ENCODE measurements at places on chromosomes 3 and 15.

GRCh38 chr15:28127036-28127435, 27.9 kb upstream of the OCA2 start:
- peaks cover 10% of the 10 kb centered on the region for H3K36me3 ChIP-seq
- peak overlapping the region; percentile 15 for H3K27ac ChIP-seq
- peaks cover 2% of the 10 kb centered on the region for H3K4me1 ChIP-seq
- no peak overlapping the region for H3K4me3 ChIP-seq

DNA sequence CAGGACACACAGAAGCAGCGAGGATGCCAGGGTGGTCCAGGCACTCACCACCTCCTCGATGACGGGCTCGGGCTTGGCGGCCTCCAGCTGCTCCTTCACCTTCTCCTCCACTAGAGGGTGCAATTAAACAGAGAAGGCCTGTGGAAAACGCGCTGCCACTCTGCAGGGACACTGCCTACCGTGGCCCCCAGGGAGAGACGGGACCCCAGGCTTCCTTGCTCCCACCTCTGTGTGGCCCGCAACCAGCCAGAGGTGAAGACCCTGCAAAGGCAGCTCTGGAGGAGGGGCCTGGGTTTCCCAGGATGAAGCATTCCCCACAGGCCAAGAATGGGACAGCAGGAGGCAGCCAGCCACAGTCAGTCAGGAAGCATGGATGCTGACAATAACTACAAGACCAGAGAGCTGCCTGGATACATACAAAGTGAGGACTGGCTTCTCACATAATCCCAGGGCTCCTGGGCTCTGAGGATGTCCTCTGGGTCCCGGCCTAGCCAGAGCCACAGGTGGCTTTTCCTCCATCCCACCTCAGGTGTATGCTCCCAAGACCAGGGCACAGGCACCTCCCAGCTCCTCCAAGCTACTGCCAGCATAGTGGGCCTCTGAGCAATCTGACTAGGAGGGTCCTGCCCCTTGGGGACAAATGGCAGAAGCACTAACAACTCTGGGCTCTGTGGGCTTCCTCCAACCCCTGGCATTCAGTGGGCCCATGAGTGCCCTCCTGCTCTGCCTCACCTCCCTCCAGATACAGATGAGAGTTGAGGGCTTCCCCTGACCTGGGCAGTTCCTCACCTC, 46.2 kb downstream of the PTH1R start:
- peak overlapping the region; percentile 78 for H3K27ac ChIP-seq
- H3K4me1 ChIP-seq, result peaks cover 2% of the 10 kb centered on the region
- no peak overlapping the region for H3K4me3 ChIP-seq
- H3K27me3 ChIP-seq, result no peaks in the 10 kb centered on the region
- peak; percentile 35 for DNase-seq

DNA sequence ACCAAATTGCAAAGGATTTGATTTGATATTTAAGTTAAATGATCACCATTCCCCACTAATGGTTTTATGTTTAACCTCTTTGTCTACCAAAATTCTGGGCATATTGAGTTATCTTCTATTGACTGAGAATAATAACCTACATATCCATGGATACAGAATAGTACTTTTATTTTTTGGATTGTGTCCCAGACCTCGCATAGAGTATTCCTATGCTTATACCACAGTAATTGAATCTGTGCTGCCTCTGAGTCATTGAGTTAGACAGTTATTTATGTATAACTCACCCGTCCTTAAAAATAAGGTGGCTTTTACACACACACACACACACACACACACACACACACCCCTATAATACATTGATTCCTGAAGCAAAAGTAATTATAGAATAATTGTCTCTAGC, 690.1 kb upstream of the BCHE start:
- peaks cover 1% of the 10 kb centered on the region for H3K4me1 ChIP-seq
- DNase-seq, result no peak
- H3K27ac ChIP-seq, result no peak overlapping the region

DNA sequence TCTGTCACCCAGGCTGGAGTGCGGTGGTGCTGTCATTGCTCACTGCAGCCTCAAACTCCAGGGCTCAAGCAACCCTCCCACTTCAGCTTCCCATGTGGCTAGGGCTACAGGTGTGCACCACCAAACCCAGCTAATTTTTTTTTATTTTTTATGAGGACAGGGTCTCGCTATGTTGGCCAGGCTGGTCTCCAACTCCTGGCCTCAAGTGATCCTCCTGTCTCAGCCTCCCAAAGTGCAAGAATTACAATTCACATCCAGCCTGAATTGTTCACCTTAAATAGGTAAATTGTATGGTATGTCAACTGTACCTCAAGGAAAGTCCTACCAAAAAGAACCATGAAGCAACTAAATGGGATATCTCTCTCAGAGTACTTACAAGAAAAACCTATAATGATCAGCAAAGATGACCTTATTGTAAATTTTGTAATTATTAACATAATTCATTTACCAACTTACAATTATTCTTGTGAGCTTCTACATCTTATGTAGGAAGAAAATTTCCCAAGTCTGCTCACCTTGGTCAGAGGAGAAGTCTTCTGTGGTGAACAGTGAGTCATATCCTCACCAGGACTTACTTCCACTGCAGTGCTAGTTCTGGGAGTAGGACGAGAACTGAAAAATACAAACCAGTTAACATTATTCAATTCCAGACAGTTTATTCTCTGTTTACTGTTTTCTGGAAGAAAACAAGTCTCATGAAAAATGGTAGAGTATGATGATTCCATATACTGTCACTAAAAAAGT, 54.4 kb downstream of the ULK4 start:
- no peak overlapping the region for H3K4me3 ChIP-seq
- H3K36me3 ChIP-seq, result peaks cover 18% of the 10 kb centered on the region
- no peak overlapping the region for H3K27ac ChIP-seq
- no peaks in the 10 kb centered on the region for H3K4me1 ChIP-seq
- DNase-seq, result no peak
- no peaks in the 10 kb centered on the region for H3K27me3 ChIP-seq

DNA sequence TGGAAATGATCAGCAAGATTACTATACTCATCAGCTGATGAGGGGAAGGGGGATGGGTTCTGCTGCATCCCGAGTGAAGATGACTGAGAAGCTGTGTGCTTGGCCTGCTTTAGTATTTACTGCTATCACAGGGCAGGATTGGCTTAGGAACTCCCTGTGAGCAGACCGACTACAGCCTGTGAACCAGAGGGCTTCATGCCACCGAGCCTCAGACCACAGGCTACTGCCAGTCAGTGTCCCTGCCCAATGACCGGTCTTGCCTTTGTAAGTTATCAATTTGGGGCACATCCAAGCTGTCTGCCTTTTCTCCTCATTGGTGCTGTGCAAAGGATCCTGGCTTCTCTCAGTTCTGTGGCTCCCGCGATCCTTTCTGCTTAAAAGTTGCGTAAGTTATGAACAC, 71.5 kb downstream of the PDCD6IP start:
- DNase-seq, result no peak
- peaks cover 1% of the 10 kb centered on the region for H3K4me1 ChIP-seq
- H3K36me3 ChIP-seq, result peaks cover 8% of the 10 kb centered on the region
- peaks cover 2% of the 10 kb centered on the region for H3K27me3 ChIP-seq

- H3K4me1 ChIP-seq, result peaks cover 8% of the 10 kb centered on the region
- peaks cover 42% of the 10 kb centered on the region for H3K27me3 ChIP-seq
- no peaks in the 10 kb centered on the region for H3K36me3 ChIP-seq
- H3K27ac ChIP-seq, result no peak overlapping the region
- no peak for DNase-seq
Measured at GRCh38 chr3:54988302-54988837, 60.5 kb upstream of the LRTM1 start.

DNA sequence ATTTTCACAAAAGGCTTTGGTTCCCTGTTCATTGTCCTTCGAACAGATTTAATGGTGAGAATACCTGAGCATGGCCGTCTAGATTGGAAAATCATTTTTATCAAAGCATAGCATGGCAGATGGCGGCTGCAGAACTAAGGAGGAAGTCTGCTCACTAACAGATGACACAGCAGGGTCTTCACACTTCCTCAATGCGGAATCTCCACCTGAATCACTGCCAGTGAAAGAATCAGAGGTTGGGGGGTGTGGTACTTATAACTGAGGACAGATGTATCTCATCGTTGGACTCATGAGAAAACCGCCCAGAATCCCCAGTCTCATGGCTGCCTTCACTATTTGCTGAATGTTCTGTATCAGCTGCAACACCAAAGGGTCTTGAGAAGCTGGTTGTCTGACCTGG, 31.6 kb upstream of the PYGO1 start:
- no peak overlapping the region for H3K4me3 ChIP-seq
- H3K36me3 ChIP-seq, result peaks cover 25% of the 10 kb centered on the region
- H3K27me3 ChIP-seq, result no peaks in the 10 kb centered on the region
- H3K4me1 ChIP-seq, result peaks cover 12% of the 10 kb centered on the region
- DNase-seq, result no peak

DNA sequence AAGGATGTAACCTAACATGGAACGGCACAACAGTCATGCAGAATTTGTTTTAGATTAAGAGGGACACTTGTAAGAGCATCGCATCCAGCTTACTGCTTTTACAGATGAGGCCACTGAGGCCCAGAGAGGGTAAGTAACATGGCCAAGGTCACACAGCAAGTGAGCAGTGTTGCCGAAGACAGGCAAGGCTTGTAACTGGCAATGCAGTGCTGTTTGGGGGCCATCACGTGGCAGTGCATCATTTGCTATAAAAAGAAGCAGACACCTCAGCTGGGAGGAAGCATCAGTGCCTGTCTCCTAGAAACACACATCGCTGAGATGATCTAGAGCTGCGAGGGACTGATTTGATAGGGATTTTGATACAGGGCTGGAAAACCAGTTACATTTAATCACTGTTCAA, 108.2 kb upstream of the PROK2 start:
- no peak for DNase-seq
- H3K27me3 ChIP-seq, result peaks cover 17% of the 10 kb centered on the region
- no peaks in the 10 kb centered on the region for H3K36me3 ChIP-seq
- H3K27ac ChIP-seq, result no peak overlapping the region
- H3K4me3 ChIP-seq, result no peak overlapping the region
- peaks cover 3% of the 10 kb centered on the region for H3K4me1 ChIP-seq

GRCh38 chr15:76147906-76148570, 88.3 kb downstream of the TMEM266 start:
- peak; percentile 74 for DNase-seq
- peak overlapping the region; percentile 35 for H3K4me3 ChIP-seq
- H3K4me1 ChIP-seq, result peaks cover 10% of the 10 kb centered on the region
- H3K36me3 ChIP-seq, result no peaks in the 10 kb centered on the region
- H3K27ac ChIP-seq, result peak overlapping the region; percentile 0

- H3K4me1 ChIP-seq, result peaks cover 4% of the 10 kb centered on the region
- DNase-seq, result no peak
- H3K27me3 ChIP-seq, result peaks cover 46% of the 10 kb centered on the region
- H3K36me3 ChIP-seq, result no peaks in the 10 kb centered on the region
Measured at GRCh38 chr3:13543253-13543652, 5.7 kb upstream of the FBLN2 start.

- peaks cover 26% of the 10 kb centered on the region for H3K4me1 ChIP-seq
- H3K36me3 ChIP-seq, result no peaks in the 10 kb centered on the region
- H3K4me3 ChIP-seq, result no peak overlapping the region
- peaks cover 8% of the 10 kb centered on the region for H3K27me3 ChIP-seq
- no peak for DNase-seq
Measured at GRCh38 chr15:75641603-75642002, 1.6 kb upstream of the IMP3 start.

DNA sequence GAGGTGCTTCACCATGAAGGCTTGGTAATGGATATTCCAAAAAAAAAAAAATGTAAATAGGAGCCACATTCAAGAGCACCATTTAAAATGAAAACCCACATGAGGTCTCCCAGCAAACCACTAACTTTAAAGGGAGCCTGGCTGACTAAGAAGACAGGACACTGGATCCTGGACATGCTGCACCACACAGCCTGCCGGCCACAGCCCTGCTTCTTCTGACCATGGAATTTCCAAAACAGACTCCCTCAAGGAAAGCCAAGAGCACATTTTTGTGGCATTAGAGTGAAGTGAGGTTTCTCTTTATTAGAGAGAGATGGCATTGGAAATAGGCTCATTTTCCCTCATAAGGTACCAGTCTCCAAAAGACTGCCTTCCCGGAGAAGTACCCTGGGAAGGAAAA, 113.9 kb downstream of the RORA start:
- DNase-seq, result no peak
- no peak overlapping the region for H3K4me3 ChIP-seq
- peaks cover 22% of the 10 kb centered on the region for H3K27me3 ChIP-seq
- no peak overlapping the region for H3K27ac ChIP-seq
- H3K36me3 ChIP-seq, result no peaks in the 10 kb centered on the region

DNA sequence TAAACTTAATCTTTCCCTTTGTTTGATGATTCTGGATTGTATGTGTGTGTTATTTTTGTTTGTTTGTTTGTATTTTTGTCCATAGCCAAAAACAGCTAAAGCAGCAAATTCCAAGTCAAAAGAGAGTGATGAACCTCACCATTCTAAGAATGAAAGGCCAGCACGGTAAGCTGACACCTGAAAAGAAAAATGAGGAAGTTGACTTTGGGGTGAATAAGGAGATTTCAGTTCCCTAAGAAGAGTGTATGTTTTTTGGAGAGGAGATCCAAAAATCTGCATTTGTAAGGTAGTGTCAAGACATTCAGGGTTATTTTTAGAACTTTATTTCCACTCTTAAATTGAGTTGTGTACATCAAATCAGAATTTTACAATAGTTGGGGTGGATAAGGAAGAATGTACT, 52.3 kb upstream of the UTS2B start:
- no peaks in the 10 kb centered on the region for H3K27me3 ChIP-seq
- no peak overlapping the region for H3K27ac ChIP-seq
- no peak overlapping the region for H3K4me3 ChIP-seq
- H3K36me3 ChIP-seq, result peaks cover 30% of the 10 kb centered on the region
- DNase-seq, result no peak

Data from progenitor cell of endocrine pancreas (in vitro differentiated cells).